ENCODE measurements at places on chromosomes 1 and 21. TPM values are rescaled to one million over a fixed set of nuclear protein-coding genes. Genes with fewer than 3 reads are reported as not detected.

DNA sequence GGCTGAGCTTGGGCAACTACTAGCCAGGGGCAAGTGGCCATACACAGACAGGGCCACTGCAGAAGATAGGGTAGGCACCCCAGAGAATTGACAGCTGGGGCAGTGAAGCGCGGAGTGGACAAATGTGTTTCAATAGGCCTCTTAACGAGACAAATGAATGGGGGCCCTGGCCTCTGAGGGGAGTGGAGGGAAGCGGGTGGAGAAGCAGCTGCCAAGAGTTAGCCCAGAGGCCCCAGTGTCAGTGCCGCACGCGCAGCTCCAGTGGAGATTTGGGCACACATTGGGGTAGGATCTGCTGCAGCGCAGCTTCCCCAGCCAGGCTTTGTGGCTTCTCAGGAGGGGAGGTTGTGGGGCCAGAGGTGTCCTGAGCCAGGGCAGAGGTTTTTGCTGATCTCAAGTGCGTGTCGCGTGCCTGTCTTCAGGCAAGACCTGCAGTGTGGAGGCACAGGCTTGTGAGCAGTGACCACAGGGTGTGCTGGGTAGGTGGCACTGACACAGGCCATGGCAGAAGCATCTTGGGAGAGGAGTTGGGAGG, 16.9 kb downstream of the PTPRF start:
- no peak overlapping the region for H3K4me3 ChIP-seq
- no peak for DNase-seq
- H3K4me1 ChIP-seq, result peaks cover 83% of the 10 kb centered on the region
- no peak overlapping the region for H3K27ac ChIP-seq

The SIM2 gene
- 0.42 TPM for total RNA-seq

GRCh38 chr1:195130598-195130997, 1477.6 kb downstream of the KCNT2 start:
- H3K36me3 ChIP-seq, result no peaks in the 10 kb centered on the region
- no peaks in the 10 kb centered on the region for H3K4me1 ChIP-seq
- no peak overlapping the region for H3K27ac ChIP-seq
- H3K27me3 ChIP-seq, result no peaks in the 10 kb centered on the region

The SLFNL1 gene
- 0.52 TPM for total RNA-seq

The GABRD gene
- total RNA-seq, result not detected

DNA sequence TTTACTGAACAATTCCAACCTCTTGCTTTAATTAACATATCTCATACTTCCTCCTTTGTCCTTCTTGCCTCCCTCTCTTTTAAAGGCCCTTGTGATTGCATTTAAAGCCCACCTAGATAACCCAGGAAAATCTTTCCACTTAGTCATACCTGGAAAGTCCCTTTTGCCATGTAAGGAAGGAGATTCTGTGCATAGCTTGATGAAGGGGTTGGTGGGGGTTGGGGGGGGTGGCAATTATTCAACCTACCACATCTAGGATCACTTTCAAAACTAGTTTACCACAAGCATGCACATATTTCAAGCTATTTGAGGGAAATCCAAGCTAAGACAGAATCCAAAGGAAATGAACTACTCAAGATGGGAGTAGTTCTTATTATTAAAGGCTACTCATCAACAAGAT, 249.1 kb upstream of the PTBP2 start:
- H3K27ac ChIP-seq, result no peak overlapping the region
- no peaks in the 10 kb centered on the region for H3K27me3 ChIP-seq
- H3K36me3 ChIP-seq, result no peaks in the 10 kb centered on the region
- DNase-seq, result no peak
- no peak overlapping the region for H3K4me3 ChIP-seq

DNA sequence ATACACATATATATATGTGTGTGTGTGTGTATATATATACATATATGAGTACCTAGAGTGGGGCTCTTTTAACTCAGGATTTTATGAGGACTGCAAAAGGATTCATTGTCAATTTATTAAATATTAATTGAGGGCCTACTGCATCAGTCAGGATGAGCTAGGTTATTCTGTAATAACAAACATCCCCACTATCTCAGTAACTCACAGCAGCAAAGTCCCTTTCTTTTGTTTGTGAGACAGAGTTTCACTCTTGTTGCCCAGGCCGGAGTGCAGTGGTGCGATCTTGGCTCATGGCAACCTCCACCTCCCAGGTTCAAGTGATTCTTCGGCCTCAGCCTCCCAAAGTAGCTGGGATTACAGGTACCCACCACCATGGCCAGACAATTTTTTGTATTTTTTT, 63.8 kb upstream of the FAM20B start:
- H3K36me3 ChIP-seq, result no peaks in the 10 kb centered on the region
- H3K4me3 ChIP-seq, result no peak overlapping the region
- no peaks in the 10 kb centered on the region for H3K27me3 ChIP-seq
- DNase-seq, result no peak

- no peak overlapping the region for H3K4me3 ChIP-seq
- H3K4me1 ChIP-seq, result no peaks in the 10 kb centered on the region
- DNase-seq, result no peak
- H3K36me3 ChIP-seq, result no peaks in the 10 kb centered on the region
- H3K27ac ChIP-seq, result no peak overlapping the region
Measured at GRCh38 chr1:62424411-62424810, 12.4 kb upstream of the USP1 start.

GRCh38 chr1:54223441-54224202, 23.7 kb downstream of the MRPL37 start:
- no peaks in the 10 kb centered on the region for H3K27me3 ChIP-seq
- H3K27ac ChIP-seq, result no peak overlapping the region
- no peak for DNase-seq
- no peak overlapping the region for H3K4me3 ChIP-seq

The HSPA6 gene
- total RNA-seq, result 2.8 TPM

GRCh38 chr1:89975540-89976125, 19.3 kb upstream of the ZNF326 start:
- DNase-seq, result no peak
- H3K4me3 ChIP-seq, result no peak overlapping the region

The WNT2B gene
- total RNA-seq, result 2.9 TPM

The TMPRSS15 gene
- not detected for total RNA-seq

GRCh38 chr1:198837278-198838021, 198.6 kb downstream of the PTPRC start:
- no peak overlapping the region for H3K27ac ChIP-seq
- no peaks in the 10 kb centered on the region for H3K27me3 ChIP-seq
- no peaks in the 10 kb centered on the region for H3K36me3 ChIP-seq
- no peaks in the 10 kb centered on the region for H3K4me1 ChIP-seq

The OR14A2 gene
- total RNA-seq, result not detected

DNA sequence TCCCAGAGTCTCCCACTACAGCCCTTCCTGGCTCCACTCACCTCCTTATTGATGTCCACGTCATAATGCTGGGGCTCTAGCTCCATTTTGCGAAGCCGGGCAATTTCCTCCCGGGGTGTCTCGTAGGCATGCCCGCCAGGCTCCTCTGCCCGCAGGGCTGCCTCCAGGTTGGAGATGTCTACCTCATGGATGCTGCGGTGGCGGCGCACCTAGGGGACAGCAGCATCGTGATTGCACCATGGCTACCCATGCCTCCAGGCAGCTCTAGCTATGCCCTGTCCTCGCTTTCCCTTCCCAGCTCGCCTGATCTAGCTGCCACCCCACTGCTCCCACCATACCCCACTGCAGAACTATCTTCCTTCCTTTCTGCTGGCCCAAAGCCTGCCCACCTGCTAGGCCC, 15.1 kb upstream of the GOLT1A start:
- no peak for DNase-seq
- no peaks in the 10 kb centered on the region for H3K4me1 ChIP-seq
- H3K36me3 ChIP-seq, result peaks cover 5% of the 10 kb centered on the region
- no peak overlapping the region for H3K4me3 ChIP-seq
- no peaks in the 10 kb centered on the region for H3K27me3 ChIP-seq
- H3K27ac ChIP-seq, result no peak overlapping the region

DNA sequence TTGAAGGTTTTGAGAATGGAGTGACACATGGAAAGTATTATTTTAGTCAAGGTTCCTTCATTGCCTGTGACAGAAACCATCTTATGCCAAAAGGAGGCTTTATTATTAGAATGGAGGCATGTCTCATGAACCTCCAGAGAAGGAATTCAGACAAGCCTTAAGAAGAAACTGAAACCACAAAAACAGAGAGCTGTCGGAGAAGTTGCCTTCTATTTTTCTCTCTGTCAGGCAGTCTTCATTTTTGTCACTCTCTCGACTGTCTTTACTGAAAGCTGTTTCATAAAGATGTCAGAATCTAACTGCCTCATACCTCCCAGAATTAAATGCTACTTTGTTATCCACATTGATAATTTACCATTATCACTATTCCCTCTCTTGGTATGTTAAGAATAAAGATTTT, 434.7 kb upstream of the ADGRL4 start:
- no peaks in the 10 kb centered on the region for H3K4me1 ChIP-seq
- DNase-seq, result no peak
- no peak overlapping the region for H3K4me3 ChIP-seq
- H3K27me3 ChIP-seq, result no peaks in the 10 kb centered on the region

The POFUT2 gene
- 15.8 TPM for total RNA-seq

DNA sequence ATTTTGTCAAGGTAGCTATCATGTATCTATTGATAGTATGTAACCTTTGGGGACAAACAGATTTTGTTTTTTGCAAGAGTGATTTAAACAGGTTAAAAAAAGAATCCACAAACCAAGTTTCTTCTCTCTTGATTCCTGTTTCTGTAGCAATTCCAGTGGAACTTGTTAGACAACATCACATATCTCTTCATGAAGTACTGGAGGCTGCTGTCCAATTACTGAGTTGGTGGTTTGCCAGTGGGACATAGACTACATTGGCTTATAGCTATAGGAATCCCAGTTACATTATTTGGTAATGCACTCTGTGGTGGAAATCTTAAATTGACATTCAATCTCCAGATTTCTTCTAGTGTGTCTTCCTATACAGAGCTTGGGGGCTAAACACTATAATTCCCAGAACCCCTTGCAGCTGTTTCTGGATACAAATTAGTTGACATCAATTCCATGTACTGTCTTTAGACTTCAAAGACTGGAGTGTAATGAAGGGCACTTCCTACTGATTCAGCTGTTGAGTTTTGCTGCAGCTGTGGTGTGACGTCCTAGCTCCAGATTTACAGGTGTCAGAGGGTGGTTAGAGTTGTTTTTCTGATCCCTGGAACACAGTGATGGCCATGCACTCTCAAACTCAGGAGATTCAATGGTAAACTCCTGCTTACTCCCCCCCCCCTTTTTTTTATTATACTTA, 29.4 kb upstream of the GCLM start:
- no peaks in the 10 kb centered on the region for H3K27me3 ChIP-seq
- no peak for DNase-seq
- H3K36me3 ChIP-seq, result no peaks in the 10 kb centered on the region
- H3K4me1 ChIP-seq, result no peaks in the 10 kb centered on the region

DNA sequence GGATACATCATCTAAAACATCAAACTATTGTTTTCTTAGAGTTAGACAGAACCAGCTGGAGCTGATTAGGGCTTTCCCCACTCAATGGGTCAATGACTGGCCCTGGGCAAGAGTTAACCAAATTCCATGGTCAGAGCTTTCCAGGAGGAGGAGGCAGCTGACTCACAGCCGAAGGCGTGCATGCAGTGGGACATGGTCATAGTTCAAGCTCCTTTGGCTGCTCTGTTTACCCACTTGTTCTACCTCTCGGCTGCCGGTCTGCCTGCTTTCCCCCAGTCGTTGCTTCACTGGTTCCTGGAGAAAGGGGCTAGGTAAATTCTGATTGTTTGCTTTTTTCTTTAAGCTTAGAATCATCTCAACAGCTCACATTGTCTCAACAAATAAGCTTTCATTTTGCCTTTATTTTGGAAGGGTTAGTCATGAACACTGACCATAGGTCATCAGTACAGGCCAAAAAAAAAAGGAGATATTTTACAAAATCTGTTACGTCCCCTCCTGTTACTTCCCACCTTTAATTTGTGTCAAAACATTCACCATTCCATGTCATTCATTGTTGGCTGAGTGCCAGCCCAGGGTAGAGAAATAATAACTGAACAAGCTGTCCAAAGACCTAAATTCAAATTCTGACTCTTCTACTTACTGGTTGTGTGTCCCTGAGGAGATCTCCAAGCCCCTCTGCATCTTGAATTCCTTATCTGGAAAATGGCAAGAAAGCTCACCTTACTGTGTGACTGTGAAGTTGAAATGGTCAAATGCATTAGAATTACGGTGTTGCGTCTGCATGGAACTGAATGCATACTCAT, 12.0 kb downstream of the MAB21L3 start:
- H3K27ac ChIP-seq, result no peak overlapping the region
- no peaks in the 10 kb centered on the region for H3K36me3 ChIP-seq
- H3K27me3 ChIP-seq, result peaks cover 16% of the 10 kb centered on the region
- no peaks in the 10 kb centered on the region for H3K4me1 ChIP-seq
- DNase-seq, result peak; percentile 72
- no peak overlapping the region for H3K4me3 ChIP-seq

DNA sequence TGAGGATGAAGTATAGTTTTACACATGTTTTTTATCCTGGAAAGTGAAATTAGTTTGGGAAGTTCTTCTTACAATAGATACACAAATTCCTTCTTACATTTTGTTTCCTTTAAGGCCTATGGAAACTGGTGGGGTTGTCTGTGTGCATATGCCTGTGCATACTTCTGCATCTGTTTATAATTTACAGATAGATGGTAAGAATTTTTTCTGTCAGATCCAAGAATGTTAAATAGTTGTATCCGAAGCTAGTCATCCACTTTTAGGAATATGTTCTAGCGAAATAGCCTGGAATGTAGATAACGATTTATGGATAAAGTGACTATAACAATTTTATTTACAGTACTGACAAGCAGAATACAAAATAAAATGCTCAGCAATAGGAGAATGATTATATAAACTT, 194.1 kb downstream of the ROR1 start:
- H3K27ac ChIP-seq, result no peak overlapping the region
- no peaks in the 10 kb centered on the region for H3K36me3 ChIP-seq
- DNase-seq, result no peak
- no peak overlapping the region for H3K4me3 ChIP-seq
- H3K4me1 ChIP-seq, result no peaks in the 10 kb centered on the region
- H3K27me3 ChIP-seq, result no peaks in the 10 kb centered on the region

DNA sequence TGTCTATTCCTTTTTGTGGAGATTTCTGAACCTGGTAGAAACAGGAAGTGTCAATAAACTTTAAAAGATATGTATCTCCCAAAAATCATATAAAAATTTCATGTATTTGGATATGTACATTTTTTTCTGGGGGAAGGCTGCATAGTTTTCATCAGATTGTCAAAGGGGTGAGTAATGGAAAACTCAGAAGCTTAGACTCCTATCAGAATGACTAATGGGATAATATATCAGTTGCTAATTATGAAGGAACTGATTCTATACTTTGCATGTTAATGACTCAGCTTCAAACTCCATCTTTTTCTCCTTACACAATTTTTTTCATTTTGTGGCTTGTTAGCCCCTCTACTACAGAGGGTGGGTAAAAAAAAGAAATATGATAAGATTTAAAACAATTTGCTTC, 55.9 kb downstream of the GON4L start:
- no peak overlapping the region for H3K4me3 ChIP-seq
- no peak overlapping the region for H3K27ac ChIP-seq
- H3K36me3 ChIP-seq, result peaks cover 61% of the 10 kb centered on the region
- H3K4me1 ChIP-seq, result no peaks in the 10 kb centered on the region

- DNase-seq, result no peak
- no peaks in the 10 kb centered on the region for H3K36me3 ChIP-seq
Measured at GRCh38 chr1:21308847-21309652, 18.8 kb upstream of the ECE1 start.

GRCh38 chr1:174018565-174018964, 3.6 kb downstream of the RC3H1 start:
- H3K4me1 ChIP-seq, result peaks cover 76% of the 10 kb centered on the region
- no peaks in the 10 kb centered on the region for H3K27me3 ChIP-seq
- DNase-seq, result no peak
- H3K4me3 ChIP-seq, result no peak overlapping the region

- H3K4me3 ChIP-seq, result no peak overlapping the region
- H3K4me1 ChIP-seq, result no peaks in the 10 kb centered on the region
- no peak overlapping the region for H3K27ac ChIP-seq
- DNase-seq, result no peak
Measured at GRCh38 chr1:212147581-212148033, 112.1 kb downstream of the DTL start.

Measured in esophagus muscularis mucosa (tissue), 4 donors.